ENCODE measurements at places on chromosomes 5 and 9.

DNA sequence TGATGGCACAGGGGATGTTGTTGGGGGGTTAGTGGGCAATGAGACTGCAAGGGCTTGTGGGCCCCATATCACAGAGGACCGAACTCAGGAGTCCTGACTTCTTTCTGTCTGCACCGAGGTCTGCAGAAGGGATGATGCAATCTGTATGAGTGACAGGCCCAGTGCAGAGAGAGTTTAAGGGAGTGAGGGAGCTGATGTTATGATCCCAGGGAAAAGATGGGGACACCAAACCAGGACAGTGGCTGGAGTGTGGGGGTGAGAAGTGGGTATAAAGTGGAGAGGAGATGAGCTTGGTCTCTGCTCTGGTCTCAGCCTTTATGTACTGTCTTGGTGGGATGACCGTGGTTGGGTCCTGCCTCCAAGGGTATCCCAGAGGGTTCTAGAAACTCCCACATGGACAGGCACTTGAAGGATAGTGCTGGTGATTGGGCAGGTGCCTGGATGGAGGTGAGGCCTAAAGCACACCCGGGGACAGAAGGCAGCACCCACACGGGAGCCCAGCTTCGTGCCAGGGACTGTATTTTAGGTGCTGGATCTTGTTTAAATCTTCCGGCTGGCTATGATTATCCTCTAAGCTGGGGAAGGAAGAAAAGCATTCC lies 21.9 kb downstream of the GSN start:
- DNase-seq = no peak

GRCh38 chr5:168801567-168801966 lies 222.4 kb upstream of the PANK3 start:
- DNase-seq = no peak

DNA sequence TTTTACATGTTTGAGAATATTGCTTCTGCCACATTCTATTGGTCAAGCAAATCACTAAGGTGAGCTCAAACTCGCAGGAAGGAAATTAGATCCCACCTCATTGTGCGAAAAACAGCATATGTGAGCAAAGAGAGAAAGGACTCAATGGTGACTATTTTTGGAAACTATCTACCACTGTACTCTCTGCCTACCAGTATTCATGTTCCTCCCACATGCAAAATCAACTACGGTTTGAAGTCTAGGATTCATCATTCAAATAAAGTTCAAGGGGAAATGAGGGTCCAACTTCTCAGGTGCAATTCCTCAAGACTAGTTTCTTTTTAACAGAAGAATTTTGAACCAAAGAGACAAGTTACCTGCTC lies 60.6 kb downstream of the FAM174A start:
- no peak for DNase-seq

DNA sequence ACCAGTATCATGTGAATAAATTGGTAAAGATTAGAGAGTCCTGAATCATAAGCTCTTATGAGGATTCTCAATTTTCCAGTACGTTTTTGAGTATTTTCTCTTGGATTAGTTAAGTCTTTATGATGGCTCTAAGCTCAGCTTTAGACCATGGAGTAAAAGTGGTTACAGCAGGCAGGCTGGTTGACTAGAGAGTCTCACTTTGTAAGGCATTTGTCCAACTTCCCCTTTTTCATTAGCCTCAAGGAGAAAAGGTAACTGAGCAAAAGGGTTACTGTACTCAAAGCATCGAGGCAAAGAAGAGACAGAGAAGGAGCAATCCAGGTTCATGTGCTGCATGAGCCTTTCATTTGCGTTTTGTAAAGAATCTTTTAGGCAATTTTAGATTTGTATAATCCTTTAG lies 8.5 kb downstream of the NOP16 start:
- DNase-seq = no peak

DNA sequence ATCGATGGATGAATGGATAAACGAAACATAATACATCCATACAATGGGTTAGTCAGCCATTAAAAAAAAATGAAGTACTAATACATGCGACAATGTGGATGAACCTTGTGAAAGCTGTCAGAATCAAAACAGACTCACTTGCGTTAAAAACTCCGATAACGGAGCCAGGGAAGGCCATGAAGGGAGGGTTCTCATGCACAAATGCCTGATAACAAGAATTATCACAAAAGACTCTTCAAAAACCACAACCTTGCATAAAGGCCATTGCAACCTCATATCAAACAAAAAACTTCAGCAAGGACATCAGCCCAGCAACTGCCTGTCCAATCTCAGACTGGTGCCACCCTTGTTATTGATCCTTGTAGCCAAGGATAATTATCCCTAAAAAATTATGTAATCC lies 13.7 kb downstream of the ERMP1 start:
- DNase-seq = no peak

GRCh38 chr5:375921-376798 lies 54.6 kb downstream of the AHRR start:
- no peak for DNase-seq

- no peak for DNase-seq
These were observed 34.7 kb downstream of the CSNK1G3 start for GRCh38 chr5:123546657-123547056.

DNA sequence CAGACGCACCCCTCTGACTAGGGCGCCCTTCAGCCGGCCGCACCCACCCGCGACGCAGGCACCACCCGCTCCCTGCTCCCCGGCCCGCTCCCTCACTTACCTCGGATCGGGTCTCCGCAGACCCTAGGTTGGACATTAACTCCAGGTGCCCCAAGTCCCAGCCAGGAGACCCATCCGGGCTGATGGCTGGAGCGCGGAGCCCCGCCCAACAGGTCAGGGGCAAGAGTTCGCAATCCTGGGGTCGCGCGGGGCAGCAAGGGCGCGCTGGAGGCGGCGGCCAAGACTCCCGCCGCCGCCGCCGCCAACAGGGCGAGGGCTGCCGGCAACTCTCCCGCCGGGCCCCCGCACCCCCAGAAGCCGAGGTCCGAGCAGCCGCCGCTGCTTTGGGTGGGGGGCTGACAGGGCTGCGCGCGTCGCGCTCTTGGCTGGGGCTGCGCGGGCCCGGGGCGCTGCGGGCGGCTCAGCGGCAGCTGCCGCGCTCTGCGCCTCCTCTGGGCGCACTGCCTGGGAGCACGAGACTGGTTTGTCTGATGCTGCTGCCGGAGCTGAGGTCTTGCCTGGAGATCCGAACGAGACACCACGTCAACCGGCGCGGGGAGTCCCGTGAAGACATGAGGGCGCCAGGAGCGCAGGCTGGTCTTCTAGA lies at the start of gene GDNF:
Gene GDNF (minus strand): TSS at position 635 of the 646 bp plus-strand sequence. CDS start 5,245 bp downstream, outside the sequence.
- no peak for DNase-seq

DNA sequence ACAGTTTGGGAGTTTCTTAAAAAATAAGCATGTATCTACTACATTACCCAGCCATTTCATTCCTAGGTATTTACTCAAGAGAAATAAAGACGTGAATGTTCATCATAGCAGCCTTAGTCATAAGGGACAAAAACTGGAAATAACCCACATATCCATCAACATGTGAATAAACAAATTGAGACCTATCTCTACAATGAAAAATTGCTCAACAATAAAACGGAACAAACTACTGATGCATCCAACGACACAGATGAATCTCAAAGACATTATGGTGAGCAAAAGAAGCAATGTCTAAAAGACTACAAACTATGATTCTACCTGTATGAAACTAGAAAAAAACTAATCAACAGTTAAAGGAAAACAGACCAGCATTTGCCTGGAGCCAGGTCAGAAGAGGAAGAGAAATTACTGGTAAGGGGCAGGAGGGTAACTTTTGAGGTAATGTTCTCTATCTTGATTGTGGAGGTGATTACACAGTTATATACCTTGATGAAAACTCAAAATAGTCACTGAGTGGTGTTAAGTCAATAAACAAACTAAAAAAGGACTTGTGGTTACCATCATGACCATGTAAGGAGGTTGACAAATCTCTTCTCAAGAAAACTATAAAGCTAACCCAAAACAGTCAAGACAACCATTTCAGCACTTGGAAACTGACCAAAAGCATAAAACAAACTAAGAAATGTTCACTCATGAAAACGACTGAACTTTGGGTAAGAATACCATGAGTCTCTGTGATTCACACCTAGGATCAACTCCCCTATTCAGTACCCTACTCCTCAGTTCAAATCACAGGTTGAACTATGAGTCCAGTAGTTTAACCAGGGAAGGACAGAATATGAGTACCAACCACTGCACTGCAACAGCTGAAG lies 10.4 kb downstream of the UIMC1 start:
- DNase-seq = no peak

- DNase-seq = no peak
These were observed 133.2 kb upstream of the PANK3 start for GRCh38 chr5:168712280-168712924.

DNA sequence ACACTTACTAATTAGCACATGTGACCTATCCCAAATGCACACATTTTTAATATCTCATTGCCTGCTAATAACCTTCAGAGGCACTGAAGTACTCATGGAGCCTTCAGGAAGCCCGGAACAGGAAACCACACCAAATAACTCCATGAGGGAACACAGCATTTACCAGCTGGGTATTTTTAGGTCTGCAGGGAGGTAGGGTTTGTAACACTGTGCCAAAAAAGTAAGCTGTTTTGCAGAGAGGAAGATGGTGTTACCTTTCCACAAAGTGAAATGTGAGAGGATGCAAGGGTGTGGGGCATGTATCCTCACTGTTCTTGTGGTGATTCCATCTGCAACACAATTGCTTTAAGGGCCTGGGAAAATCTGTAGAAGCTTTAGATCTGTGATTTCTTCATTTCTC lies 64.4 kb downstream of the NUDT12 start:
- no peak for DNase-seq

DNA sequence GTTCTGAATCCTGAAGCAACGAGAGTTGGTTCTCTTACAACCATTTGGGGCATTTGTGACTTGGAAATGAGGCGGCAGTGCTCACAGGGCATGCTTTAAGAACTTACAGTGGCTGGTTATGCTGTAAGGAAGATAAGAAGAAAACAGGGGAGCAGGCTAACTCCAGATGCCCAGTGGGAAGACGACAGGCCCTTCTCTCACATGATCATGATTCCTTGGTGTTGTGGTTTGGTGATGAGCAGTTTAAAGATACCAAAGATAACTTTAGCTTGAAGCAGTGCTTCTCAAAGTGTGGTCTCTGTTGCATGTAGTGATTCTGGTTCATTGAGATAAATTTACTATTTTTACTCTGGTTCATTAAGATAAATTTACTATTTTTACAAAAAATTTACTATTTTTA lies 2.6 kb upstream of the HABP4 start:
- DNase-seq = no peak

DNA sequence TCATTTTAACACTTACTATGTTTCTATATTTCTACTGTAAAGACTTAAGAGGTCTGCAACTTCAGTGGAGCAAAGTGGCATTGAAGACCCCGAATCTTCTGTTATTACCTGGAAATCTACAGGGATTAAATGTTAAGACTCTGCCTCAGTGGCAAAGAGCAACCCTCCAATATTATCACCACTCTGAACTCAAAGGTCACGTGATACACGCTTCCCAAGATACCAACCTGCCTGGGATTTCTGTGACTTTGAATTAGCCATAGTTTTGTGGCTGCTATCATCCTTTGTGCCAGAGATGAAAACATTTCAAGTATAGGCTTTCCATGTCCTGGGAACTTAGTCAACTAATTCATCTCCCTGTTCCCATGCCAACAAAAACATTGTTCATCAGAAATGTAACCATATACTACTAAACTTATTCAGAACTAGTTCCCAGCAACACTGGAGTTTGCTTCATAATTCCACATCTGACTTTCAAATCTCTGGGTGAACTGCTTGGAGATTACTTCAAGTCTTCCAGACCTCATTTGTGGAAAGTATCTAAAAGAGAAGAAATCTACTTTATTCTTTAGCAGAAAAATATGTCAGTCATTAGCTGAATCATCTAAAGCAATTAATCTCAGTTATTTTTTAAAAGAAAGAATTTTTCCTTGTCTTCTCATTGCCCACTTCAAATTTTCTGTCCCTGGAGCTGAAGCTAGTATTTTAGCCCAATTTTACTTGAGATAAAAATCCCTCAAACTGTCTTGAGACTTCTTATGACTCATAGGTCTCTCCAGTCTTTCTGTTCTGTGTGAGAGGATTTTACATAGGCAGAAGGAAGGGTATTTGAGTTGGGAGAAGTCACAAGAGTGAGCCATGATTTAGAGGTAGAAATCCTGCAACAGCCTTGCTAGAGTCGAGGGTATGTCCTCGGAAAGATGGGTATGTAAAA lies 83.0 kb downstream of the ZNF462 start:
- no peak for DNase-seq

DNA sequence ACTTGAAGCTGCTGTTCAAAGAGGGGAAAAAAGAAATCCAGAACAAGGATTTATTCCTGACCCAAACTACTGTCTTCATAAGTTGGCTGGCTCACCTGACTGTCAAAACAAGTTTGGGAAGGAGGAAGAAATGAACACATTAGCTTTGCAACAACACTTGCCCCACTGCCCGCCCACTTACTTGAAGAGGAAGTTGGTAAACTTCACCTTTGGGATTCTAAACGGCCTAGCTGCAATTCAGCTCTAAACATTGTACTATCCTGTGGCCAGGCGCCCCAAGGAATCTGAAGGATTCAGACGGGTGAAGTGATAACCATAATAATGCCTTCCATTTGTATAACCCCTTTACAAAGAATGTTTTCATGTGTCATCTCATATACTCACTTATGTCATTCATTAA lies 199.4 kb downstream of the ARRDC3 start:
- no peak for DNase-seq

DNA sequence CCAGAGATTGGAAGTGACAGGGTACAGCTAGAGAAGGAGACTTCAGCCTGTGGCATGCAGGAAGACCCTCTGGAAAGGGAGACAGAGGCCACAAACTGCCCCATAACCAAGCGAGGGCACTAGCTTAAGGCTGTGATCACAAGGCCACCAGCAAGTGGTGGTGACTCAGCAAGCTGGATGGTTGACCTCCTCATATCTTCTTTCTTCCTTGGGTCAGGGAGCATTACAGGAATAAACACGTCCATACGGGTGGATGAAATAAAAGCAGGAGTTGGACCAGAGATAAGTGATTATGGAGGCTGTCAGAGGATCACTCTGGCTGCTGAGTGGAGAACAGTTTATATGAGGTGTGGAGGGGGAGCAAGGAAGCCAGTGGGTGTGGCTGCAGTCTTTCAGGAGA lies 234.6 kb upstream of the TAS2R1 start:
- no peak for DNase-seq

GRCh38 chr9:109439378-109440116 lies 58.6 kb downstream of the PTPN3 start:
- no peak for DNase-seq

DNA sequence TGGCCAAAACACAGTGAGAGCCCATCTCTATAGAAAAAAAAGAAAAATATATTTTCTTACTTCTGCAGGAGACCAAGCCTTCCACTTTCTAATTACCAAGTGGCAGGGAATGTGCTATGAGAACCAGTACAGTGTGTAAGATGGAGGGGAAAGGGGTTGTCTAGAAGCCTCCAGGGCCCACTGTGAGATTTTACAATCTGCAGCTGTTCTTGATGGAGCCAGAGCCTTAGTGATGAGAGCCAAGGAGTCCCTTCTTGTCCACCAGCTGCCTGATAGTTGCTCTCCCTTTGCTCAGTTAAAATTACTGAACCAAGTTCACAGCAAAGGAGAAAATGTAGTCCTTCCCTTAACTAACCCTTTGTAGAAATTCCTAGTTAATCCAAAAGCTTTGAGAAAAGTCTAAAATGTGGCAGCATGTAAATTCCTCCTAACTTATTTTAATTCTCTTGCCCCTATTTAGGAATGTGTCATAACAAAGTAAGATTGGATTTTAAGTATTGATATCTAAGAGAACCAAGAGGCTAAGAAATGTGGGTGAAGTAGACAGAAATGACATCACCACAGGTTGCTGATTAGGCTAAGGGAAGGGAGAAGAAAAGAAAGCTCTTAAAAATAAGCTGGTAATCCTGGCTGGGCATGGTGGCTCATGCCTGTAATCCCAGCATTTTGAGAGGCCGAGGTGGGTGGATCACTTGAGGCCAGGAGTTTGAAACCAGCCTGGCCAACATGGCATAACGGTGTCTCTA lies 19.3 kb downstream of the SRP19 start:
- DNase-seq = no peak

- no peak for DNase-seq
These were observed 83.9 kb upstream of the GRAMD2B start for GRCh38 chr5:126339215-126339805.
